ENCODE measurements at places on chromosomes 1 and 21.

- DNase-seq = no peak
These were observed 222.8 kb downstream of the HLX start for GRCh38 chr1:221101807-221102605.

GRCh38 chr1:38249001-38249400 lies 202.4 kb upstream of the POU3F1 start:
- no peak for DNase-seq

DNA sequence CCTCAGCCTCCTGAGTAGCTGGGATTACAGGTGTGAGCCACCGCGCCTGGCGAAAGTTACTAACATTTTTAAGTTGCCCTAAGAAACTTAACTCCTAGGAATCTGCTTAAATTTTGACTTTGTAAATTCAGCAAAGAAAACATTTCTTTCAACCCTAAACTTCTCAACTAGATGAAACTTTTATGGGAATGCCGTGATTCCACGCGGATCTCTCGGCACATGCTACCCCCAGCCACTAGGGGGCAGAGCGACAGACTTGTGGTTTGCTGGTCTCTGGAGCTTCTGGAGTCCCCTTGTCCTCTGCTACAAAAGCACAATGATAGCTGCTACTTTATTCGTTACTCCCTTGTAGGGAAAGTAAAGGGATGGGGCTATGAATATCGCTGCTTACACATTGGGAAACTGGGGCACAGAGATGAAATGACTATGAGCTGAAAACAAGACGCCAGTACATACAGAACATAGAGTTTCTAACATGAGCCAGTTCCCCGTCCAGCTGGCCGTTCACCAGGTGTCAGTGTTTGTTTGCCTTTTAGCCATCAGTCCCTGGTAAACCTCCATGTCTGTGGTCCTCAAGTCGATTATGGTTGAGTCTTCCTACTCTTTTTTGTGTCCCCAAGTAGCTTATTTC lies 114.7 kb downstream of the PBX1 start:
- no peak for DNase-seq

GRCh38 chr1:86776108-86776507 lies 71.7 kb downstream of the SH3GLB1 start:
- no peak for DNase-seq

GRCh38 chr1:105467549-105467948 lies 1588.9 kb upstream of the PRMT6 start:
- no peak for DNase-seq

DNA sequence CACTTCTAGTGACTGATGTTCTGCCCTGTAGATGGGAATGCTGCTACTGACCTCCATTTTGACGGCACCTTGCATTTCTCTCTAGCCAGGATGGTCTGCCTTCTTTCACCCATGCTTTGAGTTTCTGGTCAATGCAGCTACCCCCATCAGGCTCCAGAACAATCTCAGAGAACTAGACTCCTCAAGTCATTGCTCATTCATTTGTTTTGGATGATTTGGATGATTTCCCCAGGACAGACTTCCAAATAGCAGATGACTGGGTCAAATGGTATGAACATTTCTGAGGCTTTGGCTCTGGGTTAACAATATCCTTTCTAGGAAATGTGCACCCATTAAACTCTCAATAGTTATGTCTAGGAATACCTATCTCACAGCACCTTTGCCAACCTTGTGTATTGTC lies 63.9 kb downstream of the CSMD2 start:
- DNase-seq = no peak

DNA sequence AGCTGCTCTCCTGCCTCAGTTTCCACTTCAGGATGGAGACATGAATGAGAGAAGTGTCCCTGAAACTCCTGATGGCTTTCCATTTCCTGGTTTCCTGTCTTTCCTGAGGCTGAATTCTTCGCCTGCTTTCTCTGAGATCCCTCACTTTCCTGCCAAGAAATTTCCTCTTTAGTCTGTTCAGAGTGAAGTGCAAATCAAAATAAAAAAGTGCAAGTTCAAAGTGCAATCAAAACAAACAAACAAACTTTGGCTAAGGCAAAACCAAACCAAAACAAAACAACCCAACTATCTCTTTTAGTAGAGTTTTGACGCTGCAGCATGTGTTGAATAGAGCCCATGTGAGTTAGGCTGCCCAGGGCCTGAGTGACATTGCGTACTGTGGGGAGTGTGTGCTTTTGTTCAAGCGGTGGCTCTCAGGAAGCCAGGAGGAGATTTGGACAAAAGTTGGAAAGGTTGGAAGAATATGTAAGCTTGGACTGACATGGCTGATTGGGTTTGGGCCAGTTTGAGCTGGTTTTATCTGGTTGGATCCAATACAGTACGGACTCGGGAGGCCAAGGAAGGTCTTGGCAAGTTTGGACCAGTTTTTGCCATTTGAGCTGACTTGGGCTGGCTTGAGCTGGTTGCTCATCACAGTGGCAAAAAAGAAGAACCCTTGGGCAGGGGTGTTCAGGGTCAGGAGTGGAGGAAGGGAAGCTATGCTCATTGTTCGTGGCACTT lies 61.1 kb upstream of the TINAGL1 start:
- DNase-seq = no peak

DNA sequence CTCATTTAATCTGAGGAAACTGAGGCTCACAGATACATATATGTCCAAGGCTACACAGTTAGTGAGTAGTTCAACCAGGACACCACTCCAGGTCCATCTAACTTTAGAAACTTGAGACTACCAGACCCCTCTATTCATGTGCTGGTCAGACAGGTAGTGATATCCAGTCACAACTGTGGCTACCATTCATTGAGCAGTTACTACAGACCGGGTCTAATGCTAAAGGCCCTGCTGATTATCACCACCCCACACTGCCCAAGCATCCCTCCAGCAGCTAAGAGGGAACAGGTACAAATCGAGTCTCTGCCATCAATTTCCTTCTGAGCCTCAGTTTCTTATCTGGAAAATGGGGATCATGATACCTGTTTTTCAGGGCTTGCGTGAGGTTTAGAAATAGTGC lies 5.3 kb downstream of the HPCA start:
- DNase-seq = no peak

DNA sequence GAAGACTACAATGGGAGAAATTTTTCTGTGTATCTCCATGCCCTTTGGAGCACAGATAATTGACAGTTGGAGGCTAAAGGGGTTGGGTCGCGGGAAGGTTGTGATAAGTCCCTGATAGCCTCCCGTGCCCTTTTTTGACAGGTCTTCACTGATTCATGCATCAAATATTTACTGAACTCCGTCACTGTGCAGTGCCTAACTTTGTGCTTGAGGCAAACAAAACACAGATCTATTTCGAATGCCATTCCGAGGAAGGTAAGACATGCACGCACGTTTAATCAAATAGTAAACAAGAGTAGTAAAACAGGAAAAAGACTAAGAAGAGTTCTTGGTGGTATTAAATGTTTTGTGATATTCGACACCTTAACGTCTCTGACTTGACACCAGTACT lies 494 bp upstream of the PIP5K1A start:
- no peak for DNase-seq

- DNase-seq = no peak
These were observed 110.3 kb downstream of the TBX15 start for GRCh38 chr1:118877668-118878396.

DNA sequence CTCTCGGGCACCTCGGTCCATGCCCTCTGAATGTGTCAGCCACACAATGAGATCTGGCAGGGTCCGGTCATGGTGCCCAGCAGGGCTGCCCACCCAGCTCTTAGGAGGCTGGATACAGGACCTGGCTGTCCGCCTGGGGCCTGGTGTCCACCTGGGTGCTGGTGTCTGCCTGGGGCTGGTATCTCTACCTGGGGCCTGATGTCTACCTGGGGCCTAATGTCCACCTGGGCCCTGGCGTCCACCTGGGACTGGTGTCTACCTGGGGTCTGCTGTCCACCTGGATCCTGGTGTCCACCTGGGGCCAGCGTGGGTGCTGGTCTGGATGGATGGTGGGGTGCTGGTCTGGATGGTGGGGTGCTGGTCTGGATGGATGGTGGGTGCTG lies 45.1 kb upstream of the ACTRT2 start:
- no peak for DNase-seq

GRCh38 chr1:214634267-214634666 lies 31.3 kb downstream of the CENPF start:
- no peak for DNase-seq

- DNase-seq = no peak
These were observed 218.5 kb downstream of the SDCCAG8 start for GRCh38 chr1:243474136-243474881.

GRCh38 chr1:242784084-242784483 lies 259.6 kb upstream of the PLD5 start:
- DNase-seq = no peak

GRCh38 chr1:17181781-17182464 lies 23.0 kb upstream of the PADI1 start:
- DNase-seq = no peak

- DNase-seq = no peak
These were observed 115.8 kb upstream of the ARHGEF16 start for GRCh38 chr1:3338725-3339070.

DNA sequence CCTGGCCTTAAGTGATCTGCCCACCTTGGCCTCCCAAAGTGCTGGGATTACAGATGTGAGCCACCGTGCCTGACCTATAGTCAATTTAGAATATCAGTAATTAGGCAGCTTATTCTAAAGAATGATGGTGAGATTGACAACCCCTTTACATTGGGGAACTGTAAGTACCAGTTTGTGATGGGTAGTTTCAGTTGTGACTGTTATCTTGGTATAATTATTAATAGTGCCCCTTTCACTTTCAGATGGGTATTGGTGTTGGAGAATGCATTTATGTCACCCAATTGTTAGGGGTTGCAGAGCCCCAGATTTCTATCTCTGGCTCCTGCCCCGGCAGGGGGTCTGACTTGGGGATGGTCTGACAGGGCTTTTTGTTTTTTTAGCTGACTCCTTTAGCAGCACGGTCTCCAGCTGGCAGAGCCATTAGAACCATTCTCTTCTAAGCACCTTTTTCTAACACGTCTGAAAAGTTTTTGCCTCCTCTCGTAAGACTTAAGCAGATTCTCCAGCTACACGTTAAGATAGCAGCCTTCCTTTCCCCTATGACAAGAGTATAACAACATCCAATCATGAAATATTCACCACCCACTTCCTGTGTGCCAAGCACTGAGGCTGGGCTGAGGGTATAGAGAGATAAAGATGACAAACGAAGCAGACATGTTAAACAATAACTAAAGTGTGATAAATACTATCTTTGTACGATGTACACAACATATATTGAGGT lies 157.8 kb downstream of the SDCCAG8 start:
- no peak for DNase-seq

DNA sequence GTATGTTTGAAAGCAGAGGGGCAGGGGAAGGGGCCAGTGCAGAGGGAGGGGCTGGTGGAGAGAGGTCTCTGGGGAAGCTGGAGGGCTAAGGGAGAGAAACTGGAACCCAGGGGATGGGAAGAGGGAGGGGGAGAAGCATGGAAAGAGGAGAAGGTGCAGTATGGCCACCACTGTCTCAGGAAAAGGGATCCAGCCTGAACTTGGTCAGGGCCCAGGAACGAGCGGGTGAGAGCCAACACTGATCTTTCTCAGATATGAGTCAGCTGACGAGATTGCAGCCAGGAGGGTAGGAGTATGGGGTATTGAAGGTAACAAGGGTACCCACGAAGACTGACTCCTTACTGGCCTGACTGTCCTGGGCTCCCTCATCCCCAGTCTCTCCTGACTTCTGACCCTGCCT lies 18.0 kb downstream of the TIE1 start:
- no peak for DNase-seq

DNA sequence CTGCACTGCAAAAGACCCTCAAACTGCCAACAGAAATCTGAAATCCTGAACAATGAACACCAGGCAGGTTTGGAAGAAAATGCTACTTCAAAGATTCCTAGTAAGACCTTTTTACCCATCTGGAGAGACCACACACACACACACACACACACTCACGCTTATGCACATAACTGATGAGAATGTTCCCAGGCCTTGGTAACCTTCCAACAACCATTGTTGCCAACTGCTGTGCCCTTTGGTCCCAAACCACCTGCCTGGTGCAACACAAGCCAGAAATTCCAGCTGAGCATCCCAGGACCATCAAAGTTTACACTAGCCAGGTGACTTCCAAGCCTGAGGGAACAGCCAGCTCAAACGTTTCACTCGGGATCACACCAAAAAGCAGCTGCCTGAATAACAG lies 56.9 kb downstream of the SEC16B start:
- DNase-seq = no peak

DNA sequence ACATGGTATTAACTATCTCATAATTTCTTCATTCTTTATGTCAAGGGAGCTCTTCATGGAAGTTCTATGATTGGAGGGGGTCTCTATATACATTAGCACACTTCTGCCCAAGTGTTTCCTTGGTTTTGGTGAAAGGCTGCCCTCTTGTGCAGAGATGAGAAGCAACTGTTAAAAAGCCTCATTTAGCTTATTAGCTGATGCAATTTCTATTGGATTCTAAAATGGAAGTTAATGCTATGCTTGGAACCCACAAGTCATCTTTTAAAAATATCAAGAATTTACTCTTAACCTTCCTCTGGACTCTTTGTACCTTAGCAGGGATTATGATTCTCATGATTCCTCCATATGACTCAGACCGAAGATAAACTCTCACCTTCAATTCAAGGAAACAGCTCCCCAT lies 328.9 kb downstream of the PTBP2 start:
- no peak for DNase-seq

- DNase-seq = no peak
These were observed 89.2 kb downstream of the BEND5 start for GRCh38 chr1:48687282-48688045.

Data from T-helper 9 cell (primary cell).